ENCODE measurements at places on chromosomes 6 and 20. TPM values are rescaled to one million over a fixed set of nuclear protein-coding genes. Genes with fewer than 3 reads are reported as not detected.

Gene MUCL3
- total RNA-seq: not detected

Gene BPIFA1
- total RNA-seq: not detected

Gene OPRM1
- not detected for total RNA-seq

- H3K4me3 ChIP-seq: no peak overlapping the region
- H3K36me3 ChIP-seq: peaks cover 20% of the 10 kb centered on the region
- DNase-seq: no peak
- no peaks in the 10 kb centered on the region for H3K27me3 ChIP-seq
- no peak overlapping the region for H3K27ac ChIP-seq
These were observed 187.1 kb downstream of the SOX4 start for GRCh38 chr6:21780679-21781078.

GRCh38 chr6:134071846-134072245, 19.4 kb upstream of the SLC2A12 start:
- no peak overlapping the region for H3K27ac ChIP-seq
- no peak for DNase-seq
- peaks cover 11% of the 10 kb centered on the region for H3K4me1 ChIP-seq
- H3K4me3 ChIP-seq: no peak overlapping the region
- H3K27me3 ChIP-seq: no peaks in the 10 kb centered on the region

DNA sequence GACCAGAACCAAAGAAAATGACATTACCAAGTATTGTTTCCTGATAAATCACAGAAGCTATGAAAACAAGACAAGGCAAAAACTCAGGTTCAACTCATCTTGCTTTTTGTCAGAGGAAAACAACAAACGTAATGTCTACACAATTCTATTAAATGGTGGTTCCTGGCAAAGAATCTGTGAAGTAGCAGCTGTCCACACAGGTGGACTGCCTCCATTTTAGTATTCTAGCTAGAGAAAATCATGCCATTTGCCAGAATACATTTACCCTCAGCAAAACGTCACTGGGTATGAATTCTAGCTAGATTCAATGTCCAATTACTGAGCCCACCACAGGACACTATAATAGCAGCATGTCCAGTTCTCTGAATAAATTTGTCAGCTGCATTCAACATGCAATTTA, 125.4 kb downstream of the ADGRB3 start:
- no peaks in the 10 kb centered on the region for H3K36me3 ChIP-seq
- H3K27ac ChIP-seq: no peak overlapping the region
- H3K27me3 ChIP-seq: no peaks in the 10 kb centered on the region

Gene FLRT3
- total RNA-seq: 60.4 TPM

DNA sequence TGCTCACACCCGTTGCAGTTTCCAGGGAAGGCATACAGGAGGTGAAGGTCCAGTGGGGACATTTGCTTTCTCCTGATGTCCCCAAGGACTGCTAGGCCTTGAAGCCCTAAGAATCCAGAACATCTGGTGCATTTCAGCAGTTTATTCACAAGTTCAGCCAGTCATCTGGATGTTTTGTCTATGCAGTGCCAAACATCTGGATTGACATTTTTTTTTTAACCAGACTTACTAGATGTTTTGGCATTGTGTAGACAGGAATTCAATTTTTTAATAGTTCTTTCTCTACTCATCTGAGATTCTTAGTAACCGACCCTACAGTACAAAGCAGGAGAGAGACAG, 256.2 kb downstream of the CLIC5 start:
- DNase-seq: no peak
- H3K4me3 ChIP-seq: no peak overlapping the region
- H3K36me3 ChIP-seq: no peaks in the 10 kb centered on the region
- H3K27me3 ChIP-seq: peaks cover 9% of the 10 kb centered on the region
- no peaks in the 10 kb centered on the region for H3K4me1 ChIP-seq

Gene ZSCAN26
- total RNA-seq: 25.9 TPM

GRCh38 chr6:166942393-166943168, 13.8 kb downstream of the RNASET2 start:
- no peaks in the 10 kb centered on the region for H3K27me3 ChIP-seq
- no peaks in the 10 kb centered on the region for H3K4me1 ChIP-seq
- H3K36me3 ChIP-seq: peaks cover 19% of the 10 kb centered on the region
